Articular chondrocyte of knee joint (primary cell): ENCODE measurements at places on chromosomes 1 and 21. TPM values are rescaled to one million over a fixed set of nuclear protein-coding genes. Genes with fewer than 3 reads are reported as not detected.

LRRC7 gene
- total RNA-seq, result under 0.01 TPM in 1 of 2 replicates, not detected in the other

C1orf50 gene
- 6.4 and 7.0 TPM in 2 replicates for total RNA-seq

S100A2 gene
- total RNA-seq, result 2.9 and 3.1 TPM in 2 replicates

CHI3L1 gene
- total RNA-seq, result 5,061 and 6,408 TPM in 2 replicates

CBR1 gene
- 65.9 and 89.7 TPM in 2 replicates for total RNA-seq

ATP5PB gene
- 342 and 364 TPM in 2 replicates for total RNA-seq

INTS3 gene
- 40.5 and 43.0 TPM in 2 replicates for total RNA-seq

BATF3 gene
- 0.97 TPM in 1 of 2 replicates, not detected in the other for total RNA-seq

ZNF697 gene
- total RNA-seq, result 6.1 and 9.4 TPM in 2 replicates

TMOD4 gene
- total RNA-seq, result 0.32 and 0.52 TPM in 2 replicates

LRRN2 gene
- total RNA-seq, result 0.54 and 0.65 TPM in 2 replicates

SHISA4 gene
- 21.0 and 21.7 TPM in 2 replicates for total RNA-seq

SLC45A3 gene
- total RNA-seq, result 0.39 and 0.54 TPM in 2 replicates

CD1C gene
- total RNA-seq, result not detected in 2 replicates

PLA2G5 gene
- not detected in 2 replicates for total RNA-seq

KLF18 gene
- not detected in 2 replicates for total RNA-seq

CCDC185 gene
- not detected in 2 replicates for total RNA-seq

PODN gene
- total RNA-seq, result 24.4 and 61.0 TPM in 2 replicates
